Cerebellum (tissue), 4 donors: ENCODE measurements at places on chromosomes 3 and 15.

GRCh38 chr3:185934767-185935464 is 2.9 kb downstream of the TRA2B start:
- DNase-seq: no peak

- no peak for DNase-seq
Observed at GRCh38 chr3:60603860-60604259, 647.4 kb downstream of the FHIT start.

DNA sequence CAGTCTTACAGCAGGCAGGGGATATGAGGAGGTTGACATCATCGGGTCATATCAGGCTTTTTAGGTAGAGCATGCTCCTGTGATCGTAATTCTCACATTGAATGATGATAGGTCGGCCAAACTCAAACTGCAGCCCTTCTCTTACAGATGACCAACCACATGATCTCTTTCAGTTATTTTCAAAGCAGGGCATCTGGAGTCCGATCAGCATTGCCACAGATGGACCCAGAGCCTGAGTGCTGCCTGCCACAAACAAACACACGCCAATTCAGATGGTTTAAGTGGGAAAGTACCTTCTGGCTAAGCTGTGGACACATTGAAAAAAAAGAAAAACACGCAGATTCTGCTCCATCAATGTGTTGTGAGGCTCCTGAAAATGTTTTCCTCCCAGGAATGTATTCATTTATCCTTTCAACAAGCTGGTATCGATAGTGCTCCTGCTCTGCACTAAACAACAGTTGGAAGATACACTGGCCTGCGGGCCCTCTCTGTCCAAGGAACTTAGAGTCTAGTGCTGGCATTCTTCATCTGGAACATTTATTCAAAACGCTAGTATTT is 31.2 kb downstream of the ARPP21 start:
- no peak for DNase-seq

DNA sequence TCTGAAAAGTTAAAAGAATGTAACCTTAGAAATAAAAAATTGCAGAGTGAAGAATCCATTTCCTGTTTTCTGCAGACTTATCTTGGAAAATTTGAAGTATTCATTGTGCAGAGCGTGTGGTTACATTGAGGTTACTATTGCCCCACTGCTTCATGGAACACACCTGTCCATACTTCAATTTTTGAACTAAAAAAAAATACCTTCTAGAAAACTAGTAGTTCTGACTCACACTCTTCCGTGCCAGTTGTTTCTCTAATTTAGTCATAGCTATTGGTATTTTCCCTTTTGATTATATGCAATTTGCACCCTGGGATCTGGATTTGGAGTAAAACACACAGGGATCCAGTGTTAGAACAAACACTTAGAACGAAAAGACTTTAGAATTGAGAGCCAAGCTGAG is 111.8 kb upstream of the LYSMD4 start:
- no peak for DNase-seq

GRCh38 chr15:52682781-52683180 is 3.6 kb upstream of the ATOSA start:
- no peak for DNase-seq
